LHCN-M2 (cell line): ENCODE measurements at places on chromosomes 1 and 21. TPM values are rescaled to one million over a fixed set of nuclear protein-coding genes. Genes with fewer than 3 reads are reported as not detected.

DNA sequence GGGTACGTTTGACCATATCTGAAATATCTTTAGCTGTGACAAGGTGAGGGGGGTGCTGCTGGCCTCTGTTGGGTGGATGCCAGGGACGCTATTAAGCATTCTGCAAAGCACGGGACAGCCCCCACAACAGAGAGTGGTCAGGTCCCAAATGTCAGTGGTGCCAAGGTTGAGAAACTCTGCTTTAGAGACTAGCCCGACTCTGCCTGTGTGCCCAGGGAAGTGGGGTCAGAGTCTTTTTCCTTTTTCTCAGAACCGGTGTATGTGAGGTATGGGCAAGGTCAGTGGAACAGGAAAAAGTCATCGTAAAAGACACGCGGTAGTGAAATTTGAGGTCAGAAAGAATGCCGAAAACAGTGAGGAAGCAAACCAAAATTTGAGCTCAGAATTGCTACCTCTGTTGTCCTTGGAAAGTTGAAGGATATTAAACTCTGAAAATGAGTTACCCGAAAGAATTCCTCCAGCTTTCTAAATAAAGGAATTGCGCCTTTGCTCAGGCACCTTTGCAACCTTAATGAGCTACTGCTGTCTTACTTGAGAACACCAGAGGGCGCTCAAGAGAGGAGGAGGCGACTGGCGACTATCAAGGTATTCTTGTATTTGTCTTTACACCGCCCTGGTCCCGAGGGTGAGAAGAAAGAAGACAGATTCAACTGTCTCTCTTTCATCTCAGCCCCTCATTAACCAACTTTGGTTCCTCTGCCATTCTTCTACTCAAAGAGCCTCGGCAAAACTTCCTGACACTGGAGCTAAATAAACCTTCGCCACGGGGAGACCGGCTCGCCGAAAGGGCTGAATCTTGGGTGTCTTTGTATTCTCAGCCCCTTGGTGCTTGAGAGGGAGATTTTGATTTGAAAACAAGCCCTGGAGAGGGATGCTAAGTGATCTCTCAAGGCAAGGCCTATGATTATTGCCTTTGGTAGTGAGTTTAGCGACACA, 85.4 kb upstream of the OLIG2 start:
- peak; percentile 32 for DNase-seq

DNA sequence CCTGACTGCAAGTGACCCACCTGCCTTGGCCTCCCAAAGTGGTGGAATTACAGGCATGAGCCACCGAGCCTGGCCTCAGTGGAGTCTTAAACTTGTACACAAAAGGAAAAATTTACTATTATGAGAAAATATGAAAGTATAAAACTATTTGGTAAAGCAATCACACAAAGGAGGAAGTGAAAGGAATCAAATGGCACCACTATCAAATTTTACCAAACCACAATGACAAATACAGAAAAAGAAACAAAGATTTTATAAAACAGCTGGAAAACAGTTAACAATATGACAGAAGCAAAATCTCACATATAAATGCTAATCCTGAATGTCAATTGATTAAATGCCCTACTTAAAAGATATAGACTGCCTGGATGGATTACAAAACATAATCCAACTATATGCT, 42.1 kb upstream of the NEGR1 start:
- peak; percentile 21 for DNase-seq

GRCh38 chr1:14827870-14828269, 229.4 kb downstream of the KAZN start:
- DNase-seq, result no peak

- no peak for DNase-seq
These were observed 96.3 kb downstream of the BCAR3 start for GRCh38 chr1:93585059-93585966.

- DNase-seq, result no peak
These were observed 40.4 kb upstream of the ZBTB18 start for GRCh38 chr1:244010703-244011123.

DNA sequence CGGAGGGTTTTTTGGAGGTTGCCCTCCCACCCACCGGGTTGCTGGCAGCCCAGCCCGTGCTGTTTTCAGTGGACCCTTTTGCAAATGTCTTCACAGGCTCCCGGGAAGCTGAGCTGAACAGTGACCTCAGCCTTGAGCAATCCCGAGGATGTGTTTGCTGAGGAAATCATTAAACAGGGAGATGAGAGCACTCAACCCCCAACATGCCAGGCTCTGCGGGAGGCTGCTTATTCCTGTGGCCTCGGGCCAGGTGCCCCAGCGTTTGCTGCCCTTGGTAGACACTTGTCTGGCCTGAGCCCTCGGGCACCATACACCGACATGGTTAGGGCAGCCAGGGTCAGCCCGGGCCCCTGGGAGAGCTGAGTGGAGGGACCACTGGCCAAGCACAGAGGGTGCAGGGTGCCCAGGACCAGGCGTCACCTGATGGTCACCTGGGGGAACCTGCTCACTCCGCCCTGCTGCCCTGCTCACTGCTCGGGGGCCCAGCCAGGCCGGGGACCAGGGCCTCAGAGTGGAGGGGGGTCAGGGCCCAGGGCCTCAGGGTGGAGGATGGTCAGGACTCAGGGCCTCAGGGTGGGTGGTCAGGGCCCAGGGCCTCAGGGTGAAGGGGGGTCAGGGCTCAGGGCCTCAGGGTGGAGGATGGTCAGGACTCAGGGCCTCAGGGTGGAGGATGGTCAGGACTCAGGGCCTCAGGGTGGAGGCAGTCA, 42.5 kb upstream of the POFUT2 start:
- DNase-seq, result peak; percentile 65

GRCh38 chr1:113783254-113784103, 24.2 kb upstream of the PHTF1 start:
- DNase-seq, result peak; percentile 37

- DNase-seq, result no peak
These were observed 138.7 kb downstream of the DISP1 start for GRCh38 chr1:222953585-222953984.

GRCh38 chr1:111618961-111619634, 491 bp upstream of the RAP1A start:
- DNase-seq, result no peak

DNA sequence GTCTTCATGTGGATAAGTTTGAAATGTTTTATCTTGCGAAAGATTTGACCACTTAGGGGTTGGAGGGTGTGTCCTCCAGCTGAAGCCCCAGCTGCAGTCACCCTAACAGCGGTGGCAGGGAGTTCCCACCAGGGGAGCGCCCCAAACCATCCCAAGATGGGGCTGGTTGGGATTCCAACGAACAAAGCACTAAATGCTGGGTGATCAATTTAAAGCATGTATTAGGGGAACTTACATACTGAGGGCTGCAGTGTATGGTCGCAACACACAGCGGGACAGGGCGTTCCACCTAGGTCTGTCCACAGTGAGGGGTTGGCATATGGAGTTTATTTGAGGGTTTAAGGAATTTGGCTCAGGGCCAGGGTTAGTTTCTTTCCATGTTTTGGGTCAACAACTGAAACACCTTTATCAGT, 26.3 kb downstream of the SLC37A1 start:
- no peak for DNase-seq

- DNase-seq, result no peak
These were observed 248.2 kb upstream of the SGIP1 start for GRCh38 chr1:66285618-66286270.

GRCh38 chr1:235199441-235199840, 38.4 kb upstream of the RBM34 start:
- DNase-seq, result peak; percentile 51

- DNase-seq, result no peak
These were observed 197.8 kb downstream of the PBX1 start for GRCh38 chr1:164756741-164757140.

- peak; percentile 10 for DNase-seq
These were observed 17.8 kb upstream of the SERTAD4 start for GRCh38 chr1:210214573-210215409.

- peak; percentile 82 for DNase-seq
These were observed 9.9 kb upstream of the CAP1 start for GRCh38 chr1:40030528-40031135.

DNA sequence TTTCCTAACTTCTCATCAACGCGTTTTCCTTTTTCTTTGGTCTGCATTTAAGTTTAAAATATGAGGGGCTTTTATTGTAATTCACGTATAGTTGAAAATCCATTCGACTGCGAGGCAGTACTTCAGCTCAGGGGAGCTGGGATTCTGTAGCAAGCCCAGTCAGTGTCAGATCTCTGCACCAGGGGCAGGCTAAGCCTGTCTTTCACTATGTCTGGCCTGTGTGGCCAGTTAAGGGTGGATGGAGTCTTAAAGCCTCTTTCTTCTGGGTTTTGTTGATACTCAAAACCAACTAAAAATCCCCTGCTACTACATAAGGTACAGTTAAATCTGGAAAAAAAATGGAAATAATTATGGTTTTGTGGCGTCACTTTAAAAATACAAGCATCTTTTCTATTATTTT, 124.7 kb downstream of the TYW3 start:
- DNase-seq, result no peak

GRCh38 chr1:48524892-48525467, 53.0 kb upstream of the SPATA6 start:
- no peak for DNase-seq

DNA sequence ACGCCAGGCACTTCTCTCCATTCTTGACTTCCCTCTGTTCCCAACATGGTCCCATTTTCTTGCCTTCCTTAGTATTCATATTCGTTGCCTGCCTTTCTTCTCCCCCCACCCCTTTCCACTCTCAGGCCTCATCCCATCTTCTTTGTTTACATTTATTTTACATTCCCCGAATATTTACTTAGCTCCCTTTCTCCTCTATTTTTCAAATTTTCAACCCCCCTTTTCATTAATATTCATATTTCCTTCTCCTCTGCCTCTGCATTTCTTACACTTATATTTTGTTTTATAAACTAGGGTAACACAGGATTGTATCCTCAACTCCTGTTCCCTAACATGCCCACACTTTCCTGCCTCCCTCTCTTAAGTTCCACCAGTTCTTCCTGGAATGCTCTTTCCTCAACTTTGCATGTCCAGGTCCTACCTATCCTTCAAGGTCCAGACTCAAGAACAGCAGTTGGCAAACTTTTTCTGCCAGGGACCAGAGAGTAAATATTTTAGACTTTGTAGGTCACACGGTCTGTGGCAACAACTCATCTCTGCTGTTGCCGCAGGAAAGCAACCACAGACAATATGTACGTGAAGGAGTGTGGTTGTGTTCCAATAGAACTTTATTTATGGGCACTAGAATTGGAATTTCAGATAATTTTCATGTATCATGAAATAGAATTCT, 29.8 kb upstream of the A3GALT2 start:
- DNase-seq, result no peak

DNA sequence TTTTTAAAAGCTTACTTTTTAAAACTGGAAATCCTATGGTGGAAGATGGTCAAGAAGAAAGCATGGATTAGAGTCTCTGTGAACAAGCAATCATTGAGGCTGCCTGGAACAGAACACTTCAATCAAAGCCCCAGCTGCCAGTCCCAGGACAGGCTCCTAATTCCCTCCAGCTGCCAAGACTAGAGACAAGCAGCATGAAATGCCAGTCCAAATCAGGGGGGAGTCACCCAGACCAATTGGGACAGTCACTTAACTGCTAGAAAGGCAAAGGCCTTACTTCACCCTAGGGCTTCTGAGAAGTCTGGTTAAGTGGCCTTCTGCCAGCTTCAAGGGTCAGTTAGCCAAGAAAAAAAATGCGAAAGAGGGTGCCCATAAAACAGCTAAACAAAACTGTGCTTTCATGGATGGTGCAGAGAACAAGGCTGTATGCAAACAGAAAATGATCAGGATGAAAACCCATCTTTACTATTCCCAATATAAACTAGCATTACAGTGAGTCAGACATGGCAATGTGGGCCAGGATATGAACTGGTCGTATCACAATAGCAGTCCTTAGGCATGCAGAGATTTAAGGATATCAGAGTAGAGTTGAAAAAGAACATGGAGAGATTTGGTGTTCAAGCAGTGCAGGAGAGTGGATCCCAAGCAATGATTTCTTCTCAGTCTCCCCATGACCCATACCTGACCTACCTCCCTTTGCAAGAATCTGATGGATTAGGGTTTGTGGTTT, 31.0 kb upstream of the MAN1A2 start:
- DNase-seq, result no peak

GRCh38 chr1:226054519-226055327, 7.8 kb upstream of the H3-3A start:
- no peak for DNase-seq

GRCh38 chr1:68485431-68486022, 11.4 kb downstream of the DEPDC1 start:
- DNase-seq, result no peak

GRCh38 chr1:240152611-240153297, 61.1 kb downstream of the FMN2 start:
- DNase-seq, result peak; percentile 46

- DNase-seq, result no peak
These were observed 500.0 kb downstream of the PLPP3 start for GRCh38 chr1:56079391-56079790.

- no peak for DNase-seq
These were observed 107.6 kb downstream of the FASLG start for GRCh38 chr1:172766462-172766861.

DNA sequence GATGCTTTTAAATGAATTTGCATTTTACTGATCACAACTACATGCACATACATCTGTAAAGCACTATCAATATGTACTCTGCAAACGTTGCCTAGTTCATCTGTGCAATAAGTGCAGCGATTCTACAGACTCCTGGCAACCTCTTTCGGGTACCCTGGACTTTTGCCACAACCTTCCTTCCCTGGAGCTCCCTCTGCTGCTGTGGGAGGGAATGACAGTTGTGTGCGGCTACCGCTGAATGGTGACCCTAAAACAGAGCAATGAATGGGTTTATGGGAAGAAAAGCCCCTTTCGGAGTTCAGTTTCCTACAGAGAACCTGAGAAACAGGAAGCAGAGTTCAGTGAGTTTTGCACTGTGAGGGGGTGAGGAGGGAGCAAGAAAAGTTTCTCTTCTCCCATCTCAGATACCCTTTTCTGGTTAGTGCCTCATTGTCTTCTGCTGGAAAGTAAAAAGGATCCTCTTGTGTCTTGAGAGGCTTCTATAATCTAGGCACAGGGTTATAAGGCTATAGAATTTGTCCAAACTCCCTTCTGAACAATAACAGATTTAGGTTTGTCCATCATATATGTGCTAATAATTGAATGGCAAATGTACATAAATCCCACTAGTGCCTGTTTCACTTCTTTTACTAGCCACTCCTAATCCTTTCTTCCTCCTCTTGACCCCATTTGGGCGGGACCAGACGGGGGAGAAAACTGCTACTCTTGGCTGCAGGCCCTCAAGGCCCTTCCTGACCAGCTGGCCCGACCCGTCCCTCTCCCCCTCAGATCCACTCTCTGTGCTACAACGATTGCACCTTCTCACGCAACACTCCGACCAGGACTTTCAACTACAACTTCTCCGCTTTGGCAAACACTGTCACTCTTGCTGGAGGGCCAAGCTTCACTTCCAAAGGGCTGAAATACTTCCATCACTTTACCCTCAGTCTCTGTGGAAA, 19.8 kb upstream of the SARS1 start:
- DNase-seq, result no peak

The ITLN2 gene
- total RNA-seq, result not detected in 2 replicates

The TAL1 gene
- not detected in 2 replicates for total RNA-seq

The PLXNA2 gene
- 17.7 and 24.2 TPM in 2 replicates for total RNA-seq

The TSACC gene
- total RNA-seq, result not detected in 2 replicates

The FCMR gene
- total RNA-seq, result not detected in 2 replicates

The TNFSF4 gene
- total RNA-seq, result 23.9 and 26.1 TPM in 2 replicates

The IL19 gene
- total RNA-seq, result not detected in 2 replicates

The AVPR1B gene
- not detected in 2 replicates for total RNA-seq

The AUNIP gene
- 9.5 and 9.7 TPM in 2 replicates for total RNA-seq

The ARHGAP29 gene
- 17.9 and 18.1 TPM in 2 replicates for total RNA-seq
